ENCODE measurements at places on chromosomes 5 and 9.

DNA sequence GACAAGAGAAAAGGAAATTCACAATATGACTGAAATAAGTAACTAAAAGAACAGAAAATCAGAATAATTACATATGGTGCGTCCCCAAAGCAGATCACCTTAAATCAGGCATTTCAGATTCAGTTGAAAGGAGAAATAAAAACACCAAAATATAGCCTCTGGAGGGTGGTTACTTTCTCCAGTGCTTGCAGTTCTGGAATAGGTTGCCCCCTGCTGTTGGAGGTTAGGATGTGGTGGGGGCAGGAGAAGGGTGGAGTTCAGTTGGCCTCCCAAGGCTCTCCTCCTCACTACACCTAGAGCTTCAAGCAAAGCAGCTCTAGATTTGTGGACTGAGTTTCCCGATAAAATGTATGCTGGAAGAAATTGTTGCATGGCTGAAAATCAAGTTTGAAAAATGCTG, 338.2 kb upstream of the TLE4 start:
- DNase-seq, result no peak

DNA sequence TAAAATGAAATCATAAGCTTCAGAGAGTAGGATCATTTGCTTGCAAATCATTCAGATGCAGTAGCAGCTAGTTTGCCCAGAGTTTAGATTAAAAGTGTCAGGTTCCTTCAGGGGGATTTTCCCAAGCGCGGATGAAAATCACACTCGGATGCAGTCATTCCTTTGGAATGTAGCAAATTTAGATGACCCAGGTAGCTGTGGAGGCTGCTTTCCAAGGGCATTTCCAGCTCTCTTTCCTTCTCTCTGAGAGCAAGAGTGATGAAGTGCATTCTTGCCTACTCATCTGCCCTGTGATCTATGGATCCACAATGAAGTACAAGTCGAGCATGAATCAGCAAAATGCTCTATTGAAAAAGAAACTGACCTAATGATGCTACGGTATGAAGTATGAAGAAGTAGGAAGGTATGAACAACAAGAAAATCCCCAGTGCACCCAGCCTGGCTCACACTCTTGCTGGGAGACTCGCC, 200.2 kb downstream of the PLK2 start:
- DNase-seq, result no peak

- no peak for DNase-seq
These were observed 176.9 kb downstream of the RGS3 start for GRCh38 chr9:113640418-113640817.

GRCh38 chr5:3299441-3299840, 296.2 kb upstream of the IRX1 start:
- DNase-seq, result no peak

DNA sequence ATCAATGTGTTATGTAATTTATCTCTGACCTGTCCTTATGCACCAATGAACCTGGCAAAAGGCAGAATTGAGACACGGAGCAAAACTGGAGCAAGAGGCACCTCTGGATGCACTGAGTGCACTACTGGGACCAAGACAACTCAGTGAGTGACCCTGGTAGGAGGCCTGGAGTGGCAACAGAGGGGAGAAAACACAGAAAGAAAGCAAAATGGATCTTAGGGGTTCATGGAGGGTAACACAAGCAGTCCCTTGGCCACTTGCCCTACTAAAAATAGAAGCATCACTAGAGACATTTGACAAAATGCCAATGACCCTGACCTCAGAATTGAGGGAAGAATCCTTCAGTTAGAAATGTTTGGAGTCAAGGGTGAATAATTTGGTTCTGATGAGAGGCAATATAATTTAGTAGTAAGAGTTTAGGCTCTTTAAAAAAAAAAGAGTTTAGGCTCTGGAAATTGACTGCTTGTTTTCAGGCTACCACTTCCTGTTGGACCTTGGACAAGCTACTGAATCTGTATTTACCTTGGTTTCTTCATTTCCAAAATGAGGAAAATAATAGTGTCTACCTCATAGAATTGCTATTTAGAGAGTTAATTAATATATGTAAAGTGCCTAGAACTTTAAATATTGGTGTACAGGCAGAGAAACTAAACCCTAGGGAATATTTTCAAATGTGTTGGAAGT, 234.9 kb upstream of the TARS1 start:
- DNase-seq, result no peak

DNA sequence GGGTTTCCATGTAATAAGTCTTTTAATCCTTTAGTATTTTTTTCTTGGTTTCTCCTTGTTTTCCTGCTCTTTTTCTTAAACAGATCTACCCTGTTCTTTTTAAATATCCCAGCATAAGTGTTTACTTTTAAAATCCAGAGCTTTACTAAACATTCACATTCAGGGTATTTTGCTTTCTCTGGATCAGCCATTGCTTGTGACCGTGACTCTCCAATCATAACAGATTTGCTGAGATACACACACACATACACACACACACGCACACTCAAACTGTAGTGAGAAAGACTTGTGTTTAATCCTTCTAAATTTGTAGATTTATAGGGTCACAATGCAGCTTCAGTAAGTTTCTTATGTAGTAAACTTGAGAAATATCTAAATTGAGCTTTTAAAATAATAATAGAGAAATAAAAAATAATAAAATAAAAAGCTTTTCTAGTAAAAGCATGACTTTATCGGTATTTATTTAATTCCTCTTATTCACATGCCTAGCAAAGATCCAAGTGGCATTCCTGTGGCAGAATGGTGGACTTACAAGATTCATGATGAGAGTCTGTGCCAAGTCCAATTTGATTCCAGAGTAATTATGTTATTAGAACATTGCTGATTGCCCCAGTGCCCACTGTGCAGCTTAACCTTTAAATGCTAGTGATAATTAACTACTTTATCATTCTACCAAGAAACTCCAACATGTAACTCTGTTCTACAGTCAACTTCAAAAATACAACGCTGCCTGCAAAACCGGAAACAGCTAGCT, 129.0 kb downstream of the TLE4 start:
- DNase-seq, result no peak

DNA sequence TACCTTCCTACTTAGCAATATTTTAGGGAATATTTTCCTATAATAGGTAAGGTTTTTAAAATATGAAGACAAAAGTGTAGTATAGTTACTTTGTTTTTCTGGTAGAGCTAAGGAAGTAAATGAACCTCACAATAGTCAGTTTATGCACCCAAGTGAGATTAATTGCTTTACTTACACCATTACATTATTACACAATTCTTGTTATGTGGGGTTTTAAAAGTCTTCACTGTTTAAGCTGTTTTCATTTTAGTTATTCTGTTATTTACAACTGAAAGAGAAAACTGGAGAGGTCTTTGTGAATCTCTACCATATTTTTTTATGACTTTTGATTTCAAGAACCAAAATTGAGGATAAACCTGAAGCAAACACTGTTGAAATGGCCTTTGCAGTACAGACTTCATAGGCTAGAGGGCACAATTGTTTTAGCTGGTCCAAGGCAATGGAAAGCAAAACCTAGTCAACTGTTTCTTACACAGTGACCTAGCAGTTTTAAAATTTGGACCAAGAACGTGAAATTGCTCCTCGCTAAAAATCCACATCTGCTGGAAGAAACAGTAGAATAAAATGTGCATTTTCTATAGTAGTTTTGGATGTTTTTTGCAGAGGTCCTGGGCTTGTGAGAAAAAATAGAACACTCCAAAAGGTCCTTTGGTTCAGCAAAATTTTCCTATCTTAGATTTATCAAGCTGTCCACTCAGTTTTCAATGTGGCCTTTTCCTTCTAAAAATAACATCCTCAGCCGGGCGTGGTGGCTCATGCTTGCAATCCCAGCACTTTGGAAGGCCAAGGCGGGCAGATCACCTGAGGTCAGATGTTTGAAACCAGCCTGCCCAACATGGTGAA, 66.4 kb upstream of the FER start:
- DNase-seq, result no peak

DNA sequence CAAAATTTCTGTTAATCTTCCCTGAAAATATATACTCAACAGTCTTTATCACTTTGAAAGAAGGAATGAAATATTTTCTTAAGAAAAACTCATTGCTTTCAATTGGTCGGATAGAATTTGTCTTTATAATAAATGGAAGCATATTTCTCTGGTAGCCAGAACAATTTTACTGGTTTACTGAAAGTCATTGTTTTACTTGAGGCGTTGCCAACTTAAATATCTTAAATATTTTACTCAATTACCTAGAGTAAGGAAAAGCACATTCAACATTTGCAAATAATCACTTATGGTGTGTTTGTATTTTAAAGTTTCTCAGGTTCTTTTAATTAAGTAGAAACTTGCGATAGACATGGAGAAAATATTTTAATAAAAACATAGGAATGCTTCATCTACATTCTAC, 1181.7 kb downstream of the EFNA5 start:
- DNase-seq, result no peak

DNA sequence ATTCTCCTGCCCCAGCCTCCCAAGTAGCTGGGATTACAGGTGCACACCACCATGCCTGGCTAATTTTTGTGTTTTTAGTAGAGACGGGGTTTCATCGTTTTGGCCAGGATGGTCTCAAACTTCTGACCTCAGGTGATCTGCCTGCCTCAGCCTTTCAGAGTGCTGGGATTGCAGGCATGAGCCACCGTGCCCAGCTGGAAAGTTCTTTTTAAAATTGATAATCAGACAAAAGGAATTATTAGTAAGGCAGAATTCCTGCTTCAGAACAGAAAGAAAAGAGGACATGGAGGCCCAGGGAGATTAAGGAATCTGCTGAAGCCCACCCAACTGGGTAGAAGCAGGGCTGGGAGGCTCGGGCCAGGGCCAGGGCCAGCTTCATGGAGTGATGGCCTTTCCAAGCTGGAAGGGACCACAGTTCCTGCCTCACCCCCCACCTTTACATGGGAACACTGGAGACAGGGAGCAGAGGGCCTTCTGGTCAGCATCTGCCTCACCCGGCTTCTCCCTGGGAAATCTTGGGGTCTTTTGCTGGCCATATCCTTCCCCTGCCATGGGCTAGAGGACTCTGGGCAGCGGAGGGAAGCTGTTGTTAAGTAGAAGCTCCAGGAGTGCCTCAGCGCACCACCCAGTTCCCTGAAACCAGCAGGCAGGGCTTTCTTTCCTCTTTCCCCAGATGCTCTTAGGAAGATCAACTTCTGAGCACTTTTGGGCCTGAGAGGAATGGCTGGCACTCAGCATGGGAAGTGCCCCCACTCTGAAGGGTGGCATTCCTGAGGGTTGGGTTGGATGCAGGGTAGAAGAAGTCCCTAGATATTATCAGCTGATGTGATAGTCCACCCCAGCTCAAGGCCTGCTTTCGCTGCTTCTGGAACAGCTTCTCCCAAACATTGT, 70.1 kb downstream of the RGS3 start:
- no peak for DNase-seq

GRCh38 chr9:20636888-20637440, 14.7 kb upstream of the MLLT3 start:
- DNase-seq, result no peak

DNA sequence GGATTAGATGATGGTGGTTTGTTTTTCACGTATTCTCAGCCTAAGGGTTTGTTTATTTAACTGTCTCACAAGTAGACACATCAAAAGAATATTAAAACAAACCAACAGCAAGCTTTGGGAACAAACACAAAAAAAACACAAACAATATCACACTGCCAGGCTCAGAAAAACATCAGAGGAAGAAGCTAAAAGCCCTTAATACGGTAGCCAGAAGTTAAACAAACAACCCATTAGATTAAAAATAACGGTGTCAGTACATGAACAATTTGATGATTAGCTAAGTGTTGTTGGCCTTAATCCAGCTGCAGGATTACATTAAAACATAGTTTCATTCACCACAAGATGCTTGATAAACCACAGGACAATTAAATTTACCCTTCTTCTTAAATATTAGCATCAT, 15.9 kb upstream of the DMRT2 start:
- no peak for DNase-seq

- DNase-seq, result no peak
These were observed 39.8 kb downstream of the EMB start for GRCh38 chr5:50401336-50401735.

- DNase-seq, result no peak
These were observed 7.7 kb downstream of the RALGDS start for GRCh38 chr9:133113163-133113948.

DNA sequence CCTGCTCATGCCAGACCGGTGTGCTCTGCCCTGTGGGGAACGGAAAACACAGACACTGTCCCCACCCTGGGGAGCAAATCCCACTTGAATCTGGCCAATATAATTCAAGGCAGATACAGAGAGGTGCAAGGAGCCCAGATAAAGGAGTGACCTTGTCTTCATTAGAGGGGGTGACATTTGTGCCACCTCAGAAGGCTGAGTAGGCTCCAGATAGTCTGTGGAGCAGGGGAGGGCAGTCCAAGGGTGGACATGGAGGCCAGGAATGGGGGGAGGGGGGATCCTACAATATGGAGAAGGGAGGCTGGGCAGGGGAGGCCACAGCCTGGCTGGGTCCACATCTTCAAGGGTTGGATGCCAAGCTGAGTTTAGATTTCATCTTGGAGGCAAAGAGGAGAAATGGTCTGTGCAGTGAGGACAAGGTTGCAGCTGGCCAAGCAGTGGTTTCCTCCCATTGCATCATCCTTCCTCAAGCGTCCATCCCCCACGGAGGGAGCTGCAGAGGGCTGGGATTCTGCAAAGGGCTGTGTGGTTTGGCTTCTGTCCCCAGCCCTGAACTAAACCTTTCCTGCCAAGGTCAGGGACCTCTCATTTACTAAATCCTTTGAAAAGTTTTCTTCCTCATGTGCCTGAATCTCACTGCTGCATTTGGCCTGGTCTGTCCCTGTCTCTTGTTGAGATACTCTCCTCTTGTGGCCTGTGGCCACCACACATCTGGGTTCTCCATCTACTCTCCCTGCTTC, 60.1 kb downstream of the GALNT12 start:
- no peak for DNase-seq

GRCh38 chr5:38768412-38769211, 77.2 kb upstream of the OSMR start:
- no peak for DNase-seq

- no peak for DNase-seq
These were observed 7.8 kb downstream of the ITGA2 start for GRCh38 chr5:52996979-52997378.

- DNase-seq, result no peak
These were observed 13.8 kb downstream of the NACC2 start for GRCh38 chr9:136081113-136081825.

GRCh38 chr5:77590347-77590746, 48.2 kb downstream of the OTP start:
- DNase-seq, result no peak

DNA sequence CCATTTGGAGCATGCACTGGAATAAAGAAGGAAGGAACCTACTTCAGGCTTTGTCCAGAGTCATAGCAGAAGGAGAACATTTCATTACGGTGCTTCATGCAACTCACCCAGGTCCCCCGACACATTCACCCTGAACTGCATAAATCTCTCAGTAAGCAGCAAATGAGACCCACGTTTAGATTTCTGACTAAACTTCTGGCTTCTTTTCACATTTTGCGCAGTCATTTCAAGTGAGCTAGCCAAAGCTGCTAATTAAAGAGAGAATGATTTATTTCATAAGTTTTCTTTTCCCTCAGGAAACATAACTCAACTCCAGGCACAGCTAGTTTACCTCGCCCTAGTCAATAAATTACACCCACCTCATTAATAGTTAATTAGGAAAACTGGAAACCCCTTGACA, 88.6 kb upstream of the GAS1 start:
- DNase-seq, result no peak

Data from stimulated activated CD8-positive, alpha-beta memory T cell treated with anti-CD3 and anti-CD28 coated beads, Interleukin-12 subunit alpha, Interleukin-12 subunit beta, amount 100 ng/mL, for 1 hour (primary cell).